ENCODE measurements at places on chromosomes 6 and 20.

DNA sequence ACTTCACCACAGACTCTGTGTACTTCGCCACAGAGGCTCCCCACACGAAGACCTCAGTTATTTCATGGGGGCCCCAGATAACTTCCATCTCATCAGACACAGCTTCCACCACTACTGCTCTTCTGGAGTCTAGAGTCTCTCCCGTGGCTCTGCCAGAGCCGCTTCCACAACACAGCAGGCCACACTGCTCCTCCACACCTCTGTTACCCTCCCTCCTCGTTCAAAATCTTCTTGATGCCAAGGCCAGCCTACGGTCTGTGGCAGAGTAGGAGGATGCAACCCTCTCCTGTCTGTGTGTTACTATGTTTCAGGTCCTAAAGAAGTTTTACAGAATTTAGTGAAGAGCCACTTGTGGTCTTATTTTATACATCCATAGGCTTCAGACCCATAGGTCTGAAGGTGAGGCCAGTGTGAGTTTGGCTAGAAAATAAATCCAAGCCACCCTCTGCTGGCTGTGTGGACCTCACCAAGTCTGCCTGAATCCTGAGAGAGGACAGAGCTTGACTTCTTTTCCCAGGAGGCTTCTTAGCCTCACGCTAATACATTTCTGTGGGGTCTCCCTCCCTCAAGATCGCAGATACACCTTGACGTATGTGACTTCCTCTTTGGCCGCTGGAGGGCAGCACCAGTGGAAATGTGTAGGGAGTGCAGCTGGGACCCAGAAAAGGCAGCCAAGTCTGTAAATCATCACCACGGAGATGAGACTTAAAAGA lies 197.7 kb downstream of the FAXC start:
- DNase-seq, result peak; percentile 43

DNA sequence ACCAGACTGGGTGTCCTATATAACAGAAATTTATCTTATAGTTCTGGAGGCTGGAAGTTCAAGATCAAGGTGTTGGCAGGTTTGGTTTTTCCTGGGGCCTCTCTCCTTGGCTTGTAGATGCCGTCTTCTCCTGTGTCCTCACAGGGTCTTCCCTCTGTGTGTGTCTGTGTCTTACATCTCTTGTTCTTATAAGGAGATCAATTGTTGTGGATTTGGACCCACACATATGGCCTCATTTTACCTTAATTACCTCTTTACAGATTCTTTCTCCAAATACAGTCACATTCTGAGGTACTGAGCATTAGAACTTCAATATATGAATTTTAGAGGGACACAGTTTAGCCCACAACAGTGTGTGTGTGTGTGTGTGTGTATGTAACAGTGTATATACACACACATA lies 74.5 kb downstream of the EDN1 start:
- DNase-seq, result no peak

- no peak for DNase-seq
These were observed 86.9 kb downstream of the KIF6 start for GRCh38 chr6:39638126-39638822.

DNA sequence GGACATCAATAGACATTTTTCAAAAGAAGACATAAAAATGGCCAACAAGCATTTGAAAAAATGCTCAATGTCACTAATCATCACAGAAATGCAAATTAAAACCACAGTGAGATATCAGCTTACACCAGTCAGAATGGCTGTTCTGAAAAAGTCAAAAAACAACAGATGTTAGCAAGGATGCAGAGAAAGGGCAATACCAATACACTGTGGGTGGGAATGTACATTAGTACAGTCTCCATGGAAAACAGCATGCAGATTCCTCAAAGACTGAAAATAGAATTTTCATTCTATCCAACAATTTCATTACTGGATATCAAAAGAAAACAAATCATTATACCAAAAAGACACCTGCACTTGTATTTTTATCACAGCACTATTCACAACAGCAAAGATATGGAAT lies 85.3 kb downstream of the DCDC2 start:
- no peak for DNase-seq

DNA sequence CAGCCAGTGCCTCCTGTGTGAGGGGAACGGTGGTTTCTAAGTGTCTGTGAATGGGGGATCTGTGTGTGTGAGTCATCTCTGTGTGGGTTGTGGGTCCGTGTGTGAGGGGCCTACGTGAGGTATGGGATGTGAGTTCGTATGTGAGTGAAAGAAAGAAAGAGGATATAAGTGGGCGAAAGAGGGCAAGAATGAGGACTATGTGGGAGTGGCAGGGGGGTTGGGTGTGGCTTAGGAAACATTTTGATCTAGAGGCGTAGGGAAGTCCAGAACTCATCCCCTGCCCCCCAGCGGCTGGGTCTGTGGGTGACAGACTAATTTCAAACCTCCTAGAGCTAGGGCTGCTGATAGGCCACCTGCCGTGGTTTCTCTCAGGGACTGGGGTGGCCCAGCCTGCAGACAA lies 35.5 kb downstream of the DHX35 start:
- DNase-seq, result no peak

DNA sequence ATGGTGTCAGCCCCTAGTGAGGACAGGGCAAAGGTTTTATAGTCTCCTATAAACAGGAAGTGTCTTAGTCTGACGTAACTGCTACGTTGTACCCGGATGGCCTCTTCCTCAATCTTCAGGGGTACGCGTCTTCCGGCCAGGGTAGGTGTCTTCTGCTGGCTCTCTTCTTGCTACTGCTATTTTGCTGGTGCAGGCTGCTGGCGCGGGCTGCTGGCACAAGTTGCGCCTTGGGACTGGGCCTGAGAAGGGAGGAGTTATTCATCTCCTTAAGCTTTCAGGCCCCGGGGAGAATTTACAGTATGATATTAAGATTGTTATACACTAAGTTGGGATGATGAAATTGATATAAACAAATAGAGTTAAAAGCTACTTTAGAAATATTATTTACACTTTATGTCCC lies 74.4 kb downstream of the HDGFL1 start:
- no peak for DNase-seq

DNA sequence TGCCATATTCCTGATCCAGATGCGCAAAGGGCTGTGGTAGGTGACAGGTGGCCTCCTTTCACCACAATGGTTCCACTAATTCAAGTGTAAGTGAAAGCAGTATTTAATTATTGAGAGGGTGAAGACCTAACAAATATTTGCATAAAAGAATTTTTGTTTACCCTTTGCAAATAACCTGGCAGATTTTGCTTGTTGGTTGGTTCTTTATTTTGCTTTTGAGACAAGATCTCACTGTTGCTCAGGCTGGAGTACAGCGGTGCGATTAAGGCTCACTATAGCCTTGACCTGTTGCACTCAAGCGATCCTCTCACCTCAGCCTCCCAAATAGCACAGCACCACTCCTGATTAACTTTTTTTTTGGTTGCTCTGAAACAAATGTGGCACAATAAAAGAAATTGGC lies 49.2 kb downstream of the PCNA start:
- no peak for DNase-seq

DNA sequence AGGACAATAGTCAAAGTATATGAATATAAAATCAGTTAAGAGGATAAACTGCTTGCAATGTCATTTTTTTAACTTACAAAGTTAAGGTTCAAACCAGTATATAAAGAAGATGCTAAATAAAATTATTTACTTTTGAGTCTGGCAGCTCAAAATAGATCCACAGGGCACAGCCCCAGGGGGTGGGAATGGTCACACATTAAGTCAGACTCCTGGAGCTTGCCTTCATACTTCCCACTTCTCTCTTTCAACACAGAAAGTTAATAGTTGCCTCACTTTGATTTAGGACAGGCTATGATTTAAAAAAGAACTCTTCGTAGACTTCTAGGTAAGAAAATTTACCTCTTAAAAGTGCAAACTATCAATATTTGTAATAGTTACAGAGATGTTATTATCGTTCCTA lies 158.3 kb upstream of the RUNX2 start:
- DNase-seq, result no peak

DNA sequence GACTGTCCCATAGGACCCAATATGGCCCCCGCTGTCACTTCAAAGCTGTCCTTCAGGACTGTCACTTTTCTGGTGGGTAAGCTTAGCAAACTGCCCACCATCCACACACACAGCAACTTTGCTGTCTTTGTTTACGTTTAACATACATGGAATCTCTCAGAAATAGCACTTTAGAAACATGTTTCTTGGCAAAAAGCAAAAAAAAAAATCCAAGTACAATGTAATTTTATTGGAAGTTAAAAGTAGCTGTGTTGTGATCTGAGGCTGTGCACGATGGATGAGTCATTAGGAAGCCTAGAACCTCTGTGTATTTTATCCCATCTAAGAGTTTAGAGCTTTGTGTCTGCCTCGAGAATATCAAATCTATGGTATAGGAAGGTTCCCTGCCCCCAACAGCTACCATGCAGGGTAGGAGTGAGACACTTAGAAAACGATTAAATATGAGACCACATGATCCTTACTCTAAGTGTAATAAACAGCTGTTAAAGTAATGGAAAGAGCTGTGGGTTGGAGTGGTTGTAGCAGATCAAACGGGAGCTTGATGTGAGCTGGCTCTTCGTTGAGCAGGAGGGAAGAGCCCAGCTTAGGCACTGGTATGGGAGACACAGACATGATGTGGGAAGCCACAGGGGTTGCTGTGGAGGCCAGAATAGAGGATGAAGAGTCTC lies 119.5 kb downstream of the PLEKHG1 start:
- no peak for DNase-seq

DNA sequence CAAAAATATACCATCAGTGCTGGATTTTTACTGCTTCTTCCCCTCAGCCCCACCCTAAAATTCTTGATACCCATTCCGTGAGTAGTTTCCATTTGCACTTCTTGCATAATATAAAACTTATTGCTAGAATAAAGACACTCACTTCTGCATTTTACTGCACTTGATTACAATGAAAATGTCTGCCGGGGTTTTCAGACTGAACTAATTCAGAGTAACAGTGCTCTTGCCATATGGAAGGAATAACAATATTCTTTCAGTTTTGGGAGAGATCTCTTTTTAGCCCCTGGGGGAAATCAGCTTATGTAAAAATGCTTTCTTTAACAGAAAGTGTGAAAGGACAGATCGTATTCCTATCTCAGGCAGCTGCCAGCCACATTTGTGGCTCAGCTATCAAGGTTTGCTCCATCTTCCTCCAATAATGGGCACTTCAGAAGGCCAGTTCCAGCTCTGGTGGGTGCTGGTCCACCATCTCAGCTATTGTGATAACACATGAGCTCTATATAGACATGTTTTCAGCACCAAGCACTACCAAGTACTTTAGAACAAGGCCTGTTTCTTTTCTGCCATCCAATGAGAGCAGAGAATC lies 8.9 kb downstream of the SMLR1 start:
- no peak for DNase-seq

GRCh38 chr20:53837126-53837826 lies 233.1 kb downstream of the BCAS1 start:
- DNase-seq, result no peak

DNA sequence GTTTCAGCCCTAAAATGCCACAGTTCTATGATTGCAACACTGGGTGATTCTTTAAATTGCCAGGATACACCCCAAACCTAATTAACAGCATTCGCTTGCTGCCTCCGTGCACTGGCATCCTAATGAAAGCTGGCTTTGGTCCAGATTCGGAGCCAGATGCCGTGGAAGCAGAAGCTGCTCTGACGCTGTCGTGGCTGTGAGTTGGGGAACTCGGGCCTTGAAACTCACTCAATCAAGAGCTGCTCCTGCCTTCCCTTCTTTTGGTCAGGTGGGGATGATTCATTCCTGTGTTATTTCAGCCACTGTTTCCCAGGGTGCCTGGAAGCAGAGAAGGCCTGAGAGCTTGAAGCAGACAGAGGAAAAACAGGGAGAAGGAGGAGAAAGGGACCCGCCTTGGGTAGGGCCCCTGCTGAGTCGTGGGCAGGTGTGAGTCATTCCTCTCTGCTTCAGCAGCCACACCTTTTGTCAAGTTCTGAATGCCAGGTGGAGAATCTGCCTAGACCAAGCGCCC lies 36.2 kb upstream of the DSP start:
- DNase-seq, result peak; percentile 75

DNA sequence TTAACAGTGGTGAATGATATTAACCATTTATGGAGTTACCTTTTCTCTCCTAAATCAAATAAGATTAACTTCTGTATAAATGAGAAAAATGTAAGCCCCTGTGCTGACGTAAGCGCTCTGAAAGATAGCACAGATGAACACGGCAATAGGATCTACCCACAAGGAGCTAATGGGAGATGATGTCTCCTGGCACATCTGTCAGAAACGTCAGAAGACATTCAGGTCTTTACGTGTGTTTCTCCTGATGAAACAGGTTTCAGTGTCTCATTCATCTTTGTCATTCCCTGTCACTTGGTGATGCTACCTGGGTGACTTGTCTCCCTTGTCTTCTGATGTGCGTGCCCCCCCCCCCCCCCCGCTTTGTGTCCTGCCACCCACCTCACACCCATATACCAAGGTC lies 189.7 kb downstream of the DTNBP1 start:
- DNase-seq, result no peak

GRCh38 chr6:30265181-30265580 lies 52.0 kb upstream of the TRIM26 start:
- no peak for DNase-seq

GRCh38 chr6:111599259-111599658 lies 6.4 kb downstream of the TRAF3IP2 start:
- DNase-seq, result no peak

GRCh38 chr6:35148167-35148741 lies 7.1 kb upstream of the TCP11 start:
- DNase-seq, result no peak

DNA sequence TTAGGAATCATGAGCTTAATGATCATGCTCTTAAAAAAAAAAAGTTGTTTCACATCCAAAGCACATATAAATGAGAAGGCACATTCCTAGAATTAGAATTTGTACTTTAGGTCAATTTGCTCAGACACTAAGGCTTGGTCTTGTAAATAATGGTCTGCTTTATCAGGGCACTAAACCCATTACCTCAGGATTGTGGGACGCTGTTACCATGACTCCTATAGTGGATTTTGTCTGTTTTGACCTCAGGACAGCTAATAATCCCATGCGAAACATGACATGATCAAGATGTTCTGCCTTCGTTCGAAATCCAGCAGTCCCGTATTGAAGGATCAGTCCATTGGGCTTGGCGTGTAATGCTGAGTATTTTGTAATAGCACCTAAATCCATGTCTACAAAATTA lies 2.4 kb downstream of the PGM3 start:
- DNase-seq, result no peak

DNA sequence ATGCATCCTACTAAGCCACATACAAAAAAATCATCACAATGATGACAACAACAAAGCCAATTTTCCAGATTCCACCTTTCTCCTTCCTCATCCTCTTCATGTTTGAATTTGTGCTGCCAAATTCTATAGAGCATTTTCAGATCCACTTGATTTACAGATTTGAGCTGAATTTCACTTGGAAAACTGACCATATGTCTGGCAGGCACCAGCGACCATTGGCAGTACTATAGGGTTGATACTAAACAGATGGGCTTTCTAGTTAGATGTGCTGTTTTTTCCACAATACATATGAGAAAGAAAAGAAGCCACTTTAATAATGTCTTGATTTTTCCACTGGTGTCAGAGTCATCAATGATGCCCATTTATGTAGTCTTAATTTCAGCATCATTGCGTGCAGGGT lies 127.0 kb downstream of the PHACTR3 start:
- DNase-seq, result no peak

- peak; percentile 68 for DNase-seq
These were observed 83.4 kb downstream of the TXNDC5 start for GRCh38 chr6:7827142-7827541.

GRCh38 chr6:122238861-122239260 lies 160.6 kb upstream of the HSF2 start:
- no peak for DNase-seq
